ENCODE measurements at places on chromosomes 7 and 10. TPM values are rescaled to one million over a fixed set of nuclear protein-coding genes. Genes with fewer than 3 reads are reported as not detected.
A peak's percentile ranks its signal among the peaks of the same experiment; 100 is the strongest.

GRCh38 chr10:124539935-124540641 is 78.5 kb downstream of the LHPP start:
- DNase-seq = peak; percentile 66

DNA sequence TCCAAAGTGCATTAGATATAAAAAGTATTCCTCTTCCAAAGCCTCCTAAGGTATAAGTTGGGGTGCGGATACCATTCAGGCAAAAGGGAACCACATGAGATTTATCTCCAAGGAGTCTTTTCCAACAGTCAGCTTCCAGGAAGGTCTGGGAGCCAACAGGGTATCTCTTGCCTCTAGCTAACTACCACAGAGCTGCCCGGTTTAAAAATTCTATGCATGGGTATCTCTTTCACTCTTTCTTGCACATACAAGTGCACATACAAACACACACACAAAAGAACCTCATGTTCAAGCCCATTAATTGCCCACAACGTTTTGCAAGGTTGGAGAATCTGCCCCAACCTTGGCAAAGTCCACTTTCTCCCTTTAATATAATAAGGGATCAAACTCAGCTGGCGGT is 80.7 kb downstream of the CDK6 start:
- no peak for DNase-seq

GRCh38 chr10:60461688-60462087 is 72.0 kb upstream of the ANK3 start:
- DNase-seq = no peak

DNA sequence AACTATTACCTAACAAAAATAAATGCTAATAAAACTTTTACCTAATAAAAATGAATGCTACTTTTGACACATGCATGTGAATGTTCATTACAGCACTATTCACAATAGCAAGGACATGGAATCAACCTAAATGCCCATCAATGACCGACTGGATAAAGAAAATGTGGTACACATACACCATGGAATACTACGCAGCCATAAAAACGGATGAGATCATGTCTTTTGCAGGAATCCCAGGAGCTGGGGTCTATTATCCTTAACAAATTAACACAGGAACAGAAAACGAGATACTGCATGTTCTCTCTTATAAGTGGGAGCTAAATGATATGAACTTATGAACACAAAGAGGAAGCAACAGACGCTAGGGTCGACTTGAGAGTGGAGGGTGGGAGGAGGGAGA is 88.1 kb upstream of the FAM204A start:
- no peak for DNase-seq

The PDZD8 gene
- 8.9 TPM for polyA plus RNA-seq

DNA sequence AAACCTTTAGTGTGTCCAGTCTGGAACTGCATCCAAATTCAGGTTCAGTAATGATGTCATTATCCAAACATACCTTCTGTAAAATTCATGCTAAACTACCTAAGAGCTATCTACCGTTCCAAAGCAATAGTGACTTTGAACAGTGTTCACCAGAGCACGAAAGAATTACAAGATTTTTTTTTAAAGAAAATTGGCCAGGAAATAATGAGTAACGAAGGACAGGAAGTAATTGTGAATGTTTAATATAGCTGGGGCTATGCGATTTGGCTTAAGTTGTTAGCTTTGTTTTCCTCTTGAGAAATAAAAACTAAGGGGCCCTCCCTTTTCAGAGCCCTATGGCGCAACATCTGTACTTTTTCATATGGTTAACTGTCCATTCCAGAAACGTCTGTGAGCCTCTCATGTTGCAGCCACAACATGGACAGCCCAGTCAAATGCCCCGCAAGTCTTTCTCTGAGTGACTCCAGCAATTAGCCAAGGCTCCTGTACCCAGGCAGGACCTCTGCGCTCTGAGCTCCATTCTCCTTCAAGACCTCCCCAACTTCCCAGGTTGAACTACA is 694 bp upstream of the FAS start:
- no peak for DNase-seq

- DNase-seq = no peak
Measured at GRCh38 chr10:23479798-23480473, 41.1 kb downstream of the OTUD1 start.

Measured in CD4-positive, alpha-beta memory T cell (primary cell).